H4 (cell line): ENCODE measurements at places on chromosomes 5 and 9. TPM values are rescaled to one million over a fixed set of nuclear protein-coding genes. Genes with fewer than 3 reads are reported as not detected.

GRCh38 chr9:125826850-125827249, 79.7 kb downstream of the PBX3 start:
- DNase-seq: no peak

DNA sequence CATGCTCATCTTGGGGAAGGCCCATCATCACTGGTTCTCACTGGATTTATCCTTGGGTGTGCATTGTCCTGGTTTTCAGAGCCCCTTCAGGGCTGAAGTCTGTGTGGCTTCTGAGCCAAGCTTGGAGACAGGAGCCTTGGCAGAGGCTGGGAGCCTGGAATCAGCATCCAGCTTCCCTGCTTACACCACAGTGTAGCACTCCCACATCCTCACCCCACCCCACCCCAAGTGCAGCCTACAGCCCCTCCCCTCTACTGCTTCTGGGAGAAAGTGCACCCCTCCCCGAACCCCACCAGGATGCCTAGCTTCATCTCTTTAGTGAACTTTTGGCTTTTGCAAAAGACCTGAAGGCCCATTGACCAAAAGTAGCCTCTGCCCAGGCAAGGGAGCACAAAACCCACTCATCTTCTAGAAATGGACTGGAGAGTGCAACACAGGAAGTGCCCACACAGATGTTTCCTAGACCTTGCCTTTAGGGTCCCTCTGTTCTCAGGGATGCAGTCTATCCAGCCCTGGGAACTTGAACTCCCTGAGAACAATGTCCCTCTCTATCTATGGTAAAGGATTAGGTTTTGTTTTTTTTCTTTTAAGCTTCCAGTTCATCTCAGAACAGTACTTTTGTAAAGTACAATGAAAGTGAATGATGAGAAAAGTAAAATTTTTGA, 189.7 kb downstream of the PALM2AKAP2 start:
- DNase-seq: no peak

GRCh38 chr5:819078-819477, 31.7 kb downstream of the ZDHHC11 start:
- no peak for DNase-seq

DNA sequence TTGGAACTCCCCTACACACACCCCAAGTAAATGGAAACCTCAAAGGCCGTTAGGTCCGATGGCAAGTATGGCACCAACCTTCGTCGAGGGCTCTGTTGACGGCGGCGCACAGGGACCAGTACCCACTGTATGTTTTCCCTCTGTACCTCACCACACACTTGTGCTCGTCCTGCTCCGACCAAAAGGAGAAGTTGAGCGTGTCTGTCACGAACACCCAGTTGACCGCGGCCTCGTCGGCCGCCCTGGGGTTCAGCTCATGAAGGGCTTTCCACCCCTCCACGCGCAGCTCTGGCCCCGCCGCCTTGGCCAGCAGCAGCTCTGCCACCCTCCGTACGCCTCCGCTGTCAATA, 24.0 kb downstream of the HNRNPK start:
- no peak for DNase-seq

GRCh38 chr5:132272311-132273210, 15.1 kb downstream of the PDLIM4 start:
- DNase-seq: no peak

- no peak for DNase-seq
Measured at GRCh38 chr9:113331780-113332179, 8.3 kb downstream of the WDR31 start.

- DNase-seq: peak; percentile 23
Measured at GRCh38 chr5:134371834-134372340, 518 bp downstream of the UBE2B start.

- DNase-seq: no peak
Measured at GRCh38 chr9:69497816-69498215, 172.8 kb downstream of the ENTREP1 start.

ADAMTS2 gene
- total RNA-seq: 0.21 and 1.2 TPM in 2 replicates

CAMLG gene
- total RNA-seq: 24.1 and 34.0 TPM in 2 replicates

DPM2 gene
- 31.1 and 35.4 TPM in 2 replicates for total RNA-seq

SELENOP gene
- total RNA-seq: 64.2 and 68.9 TPM in 2 replicates

PCDHB4 gene
- 0.21 TPM in 1 of 2 replicates, not detected in the other for total RNA-seq

SVEP1 gene
- 0.16 and 0.41 TPM in 2 replicates for total RNA-seq
